Hematopoietic multipotent progenitor cell treated with erythropoietin and hydrocortisone succinate and interleukin-3 and kit ligand, for 6 days (in vitro differentiated cells): ENCODE measurements at places on chromosomes 4 and X.

DNA sequence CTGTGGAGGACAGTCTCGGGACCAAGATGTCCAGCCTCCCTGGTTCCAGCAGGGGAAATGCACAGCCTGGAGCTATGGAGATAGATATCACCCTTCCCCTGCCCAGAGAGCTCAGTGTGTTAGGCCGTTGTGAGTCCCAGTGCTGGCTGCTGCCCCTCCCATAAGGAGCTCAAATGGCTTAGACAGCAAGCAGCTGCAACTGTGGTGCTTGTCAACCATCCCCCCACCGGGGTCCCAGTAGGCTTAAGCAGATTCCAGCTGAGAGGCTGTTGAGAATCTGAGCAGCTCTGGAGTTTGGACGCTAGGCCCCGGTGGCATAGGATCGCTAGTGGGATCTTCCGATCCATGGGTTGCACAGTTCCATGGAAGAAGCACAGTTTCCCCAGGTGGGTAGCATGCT lies 181.8 kb upstream of the POF1B start:
- DNase-seq: no peak

DNA sequence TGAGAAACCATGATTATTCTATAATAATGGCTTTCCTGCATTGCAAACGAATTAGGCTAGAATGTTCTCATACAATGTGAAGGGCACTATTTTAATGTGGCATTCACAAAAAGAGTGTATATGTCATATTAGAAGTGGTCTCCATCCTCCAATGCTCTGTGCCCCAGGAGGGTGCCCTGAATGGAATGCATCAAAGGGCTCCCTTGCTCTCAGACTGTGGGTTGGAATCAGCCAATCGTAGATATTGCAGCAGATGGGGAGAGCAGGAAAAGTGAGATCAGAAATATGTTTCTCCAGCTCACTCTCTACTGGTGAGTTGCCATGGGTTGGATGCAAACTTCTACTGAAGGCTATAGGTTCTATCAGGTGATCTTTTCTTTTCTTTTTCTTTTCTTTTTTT lies 11.9 kb upstream of the NSUN7 start:
- DNase-seq: no peak

GRCh38 chr4:128386761-128387599 lies 99.4 kb upstream of the PGRMC2 start:
- DNase-seq: peak; percentile 73

- no peak for DNase-seq
Measured at GRCh38 chr4:175457956-175458355, 354.1 kb downstream of the GPM6A start.

DNA sequence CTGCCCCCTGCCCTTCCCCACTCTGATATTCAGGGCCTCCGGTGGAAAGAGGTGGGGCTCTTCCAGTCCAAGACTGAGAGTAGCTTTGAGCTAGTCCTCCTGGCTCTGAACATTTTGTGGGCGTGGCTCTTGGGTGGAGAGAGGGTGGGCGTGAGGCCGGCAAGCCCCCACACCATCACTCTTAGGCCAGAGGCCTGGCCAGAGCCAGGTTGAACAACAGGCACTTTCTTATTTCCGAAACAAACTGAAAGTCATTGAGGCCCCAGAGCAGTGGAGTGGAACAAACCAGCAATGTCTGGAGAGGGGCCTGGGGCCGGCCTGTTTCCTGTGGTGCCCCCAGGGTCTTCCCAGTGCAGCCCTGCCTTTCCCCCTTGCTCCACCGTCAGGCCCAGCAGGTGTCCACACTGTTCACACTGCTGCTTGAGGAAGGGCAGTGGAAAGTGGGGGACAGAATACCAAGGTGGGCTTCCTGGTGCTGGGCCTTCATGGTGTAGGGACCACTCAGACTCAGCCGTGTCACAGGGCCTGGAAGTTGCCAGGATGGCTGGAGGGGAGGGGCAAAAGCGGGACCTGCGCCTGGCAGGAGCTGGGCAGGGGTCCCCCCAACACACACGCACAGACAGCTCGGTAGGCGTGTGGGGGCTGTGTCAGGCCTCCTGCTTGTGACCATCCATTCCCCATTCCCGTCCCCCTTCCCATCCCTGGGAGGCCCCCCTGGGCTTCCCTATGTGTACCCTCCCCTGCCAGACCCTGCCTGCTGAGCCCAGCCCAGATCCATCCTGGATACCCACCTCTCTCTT lies 2.9 kb downstream of the ADRA2C start:
- no peak for DNase-seq

- no peak for DNase-seq
Measured at GRCh38 chrX:48711929-48712505, 15.5 kb downstream of the SUV39H1 start.

DNA sequence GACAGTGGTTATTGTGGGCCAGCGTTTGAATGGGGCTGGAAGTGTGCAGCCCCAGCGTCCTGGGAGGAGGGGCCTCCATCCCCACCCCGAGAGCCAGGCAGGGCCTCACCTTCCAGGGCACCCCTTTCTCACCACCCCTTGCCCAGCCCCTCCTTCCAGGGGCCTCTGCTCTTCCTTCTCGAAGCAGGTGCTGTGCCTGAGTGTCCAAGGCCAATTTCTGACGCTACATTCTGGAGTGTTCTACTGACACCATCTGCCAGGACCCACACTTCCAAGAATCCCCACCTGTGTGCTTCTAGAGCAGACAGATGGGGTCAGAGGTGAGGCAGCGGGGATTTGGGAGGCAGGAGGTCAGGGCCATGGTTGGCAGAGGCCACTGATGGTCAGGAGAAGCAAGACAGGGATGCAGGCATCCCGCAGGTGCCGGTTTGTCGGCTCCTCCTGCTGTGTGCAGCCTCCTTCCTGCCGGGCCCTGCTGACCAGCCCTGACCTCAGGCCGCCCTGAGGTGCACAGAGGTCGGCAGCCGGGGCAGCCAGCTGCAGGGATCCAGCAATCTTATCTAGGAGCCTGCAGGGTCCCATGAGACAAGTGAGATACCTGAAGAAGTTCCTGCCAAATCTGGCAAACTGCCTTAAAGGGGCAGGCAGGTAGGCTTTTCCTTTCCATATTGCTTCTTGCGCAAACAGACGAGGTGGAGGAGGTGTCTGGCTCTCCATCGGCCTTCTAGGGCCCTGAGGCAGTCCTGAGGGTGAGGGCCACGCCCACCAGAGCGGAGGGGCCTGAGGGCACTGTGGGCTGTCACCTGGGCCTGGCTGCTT lies 18.8 kb downstream of the MSANTD1 start:
- no peak for DNase-seq

- no peak for DNase-seq
Measured at GRCh38 chr4:181018913-181019312, 1224.3 kb upstream of the TENM3 start.
